Fibroblast of lung (primary cell): ENCODE measurements at places on chromosomes 4 and X. TPM values are rescaled to one million over a fixed set of nuclear protein-coding genes. Genes with fewer than 3 reads are reported as not detected.
A peak's percentile ranks its signal among the peaks of the same experiment; 100 is the strongest.

DNA sequence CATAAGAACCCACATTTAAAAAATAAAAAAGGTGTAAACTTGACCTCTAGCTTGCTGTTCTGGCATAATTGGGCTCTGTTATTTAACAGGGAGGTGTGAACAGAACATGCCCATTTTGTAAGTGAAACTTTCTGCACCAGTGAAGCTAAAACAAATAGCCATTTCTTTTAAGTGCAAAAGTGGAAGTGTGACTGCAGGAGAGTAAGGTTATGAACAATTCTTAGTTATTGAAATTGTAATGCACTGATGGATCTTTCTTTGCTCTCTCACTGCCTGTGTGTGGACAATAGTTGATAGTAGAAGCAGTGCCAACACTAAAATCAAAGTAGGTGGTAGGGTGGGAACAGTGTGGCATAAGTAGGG, 12.6 kb downstream of the P2RY10 start:
- H3K27ac ChIP-seq, result no peak overlapping the region
- H3K36me3 ChIP-seq, result no peaks in the 10 kb centered on the region
- no peaks in the 10 kb centered on the region for H3K4me1 ChIP-seq
- H3K4me3 ChIP-seq, result no peak overlapping the region
- no peaks in the 10 kb centered on the region for H3K27me3 ChIP-seq
- no peak for DNase-seq

DNA sequence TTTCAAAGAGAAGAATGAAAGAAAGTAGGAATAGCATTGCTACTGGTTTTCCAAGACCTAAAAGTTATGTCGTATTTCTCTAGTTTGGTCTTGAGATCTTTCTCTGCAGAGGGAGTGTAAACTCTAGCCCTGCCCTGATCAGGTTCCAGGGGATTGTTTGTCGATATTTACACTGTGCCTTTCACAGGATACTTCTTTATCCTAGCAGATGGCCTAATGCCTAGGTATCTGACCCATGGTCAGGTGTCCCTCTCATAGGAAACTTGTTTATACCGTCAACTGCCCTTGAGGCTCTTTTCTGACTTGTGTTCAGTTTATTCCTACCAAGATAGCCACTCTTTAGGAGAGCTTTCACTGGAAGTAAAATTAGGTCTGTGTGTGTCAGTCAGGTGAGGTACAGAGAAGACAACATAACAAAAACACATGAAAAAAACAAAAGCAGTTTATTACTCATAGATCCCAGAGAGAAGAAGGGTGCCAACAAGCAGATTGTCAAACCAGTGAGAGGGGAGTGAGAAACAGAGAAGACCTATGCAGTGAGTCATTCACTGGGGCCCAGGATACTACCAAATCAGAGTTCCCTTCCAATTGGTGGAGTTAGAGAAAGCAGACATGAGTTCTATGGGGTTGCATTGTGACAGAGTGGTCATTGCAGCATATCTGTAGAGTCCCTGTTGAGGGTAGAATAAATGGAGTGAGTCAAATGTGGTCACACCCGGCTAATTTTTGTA, 40.6 kb upstream of the THOC2 start:
- no peaks in the 10 kb centered on the region for H3K36me3 ChIP-seq
- H3K4me1 ChIP-seq, result no peaks in the 10 kb centered on the region
- no peak overlapping the region for H3K4me3 ChIP-seq
- no peaks in the 10 kb centered on the region for H3K27me3 ChIP-seq
- DNase-seq, result no peak

DNA sequence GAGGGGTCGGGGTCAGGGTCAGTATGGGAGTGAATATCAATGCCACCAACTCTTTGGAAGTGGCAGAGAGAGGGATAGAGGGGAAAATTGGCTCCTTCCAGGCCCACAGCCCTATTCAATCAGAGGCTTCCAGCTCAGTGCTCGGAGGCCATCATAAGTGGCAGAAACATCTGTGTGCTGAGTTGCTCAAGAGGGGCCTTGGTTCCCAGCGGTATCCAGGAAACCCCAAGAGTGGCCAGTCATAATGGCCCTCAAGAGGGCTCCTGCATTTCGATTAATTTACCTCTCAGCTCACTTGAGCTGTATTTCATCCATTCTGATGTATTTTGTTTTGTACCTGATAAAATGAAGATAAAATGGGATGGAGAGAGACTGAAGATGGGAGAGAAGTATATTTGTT, 154.3 kb upstream of the EOLA2 start:
- H3K27ac ChIP-seq, result no peak overlapping the region
- no peak overlapping the region for H3K4me3 ChIP-seq
- peaks cover 2% of the 10 kb centered on the region for H3K4me1 ChIP-seq
- no peaks in the 10 kb centered on the region for H3K36me3 ChIP-seq

- H3K27ac ChIP-seq, result no peak overlapping the region
- H3K4me3 ChIP-seq, result no peak overlapping the region
- peak; percentile 14 for DNase-seq
- H3K36me3 ChIP-seq, result no peaks in the 10 kb centered on the region
- H3K4me1 ChIP-seq, result no peaks in the 10 kb centered on the region
These were observed 2265.1 kb downstream of the PCDH7 start for GRCh38 chr4:32985256-32985655.

DNA sequence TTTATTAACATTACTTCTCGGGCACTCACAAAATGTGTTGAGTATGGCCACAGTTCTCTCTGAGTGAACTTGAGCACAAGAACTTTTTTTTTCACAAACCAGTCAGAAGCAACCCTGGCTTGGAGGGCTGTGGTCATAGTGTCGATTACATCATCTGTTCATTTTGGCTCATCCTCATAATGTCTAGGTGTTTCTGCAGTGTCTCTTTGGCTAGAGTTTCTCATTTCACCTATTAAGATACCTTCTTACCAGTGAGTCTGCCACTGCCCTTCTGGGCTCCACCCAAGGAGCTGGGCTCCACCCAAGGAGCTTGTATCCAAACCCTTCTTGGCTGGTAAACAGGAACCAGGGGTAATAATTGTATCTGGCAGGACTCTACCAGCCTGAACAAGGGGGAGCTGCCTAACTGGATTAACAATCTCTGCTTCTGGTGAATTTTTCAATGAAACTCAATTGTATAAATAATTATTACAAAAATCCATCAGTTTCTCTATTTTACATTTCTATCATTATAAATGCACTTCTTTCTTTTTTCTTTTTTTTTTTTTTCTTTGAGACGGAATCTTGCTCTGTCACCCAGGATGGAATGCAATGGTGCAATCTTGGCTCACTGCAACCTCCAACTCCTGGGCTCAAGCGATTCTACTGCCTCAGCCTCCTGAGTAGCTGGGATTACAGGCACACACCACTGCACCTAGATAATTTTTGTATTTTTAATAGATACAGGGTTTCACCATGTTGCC, 667.7 kb upstream of the SLIT2 start:
- H3K4me1 ChIP-seq, result no peaks in the 10 kb centered on the region
- H3K27me3 ChIP-seq, result no peaks in the 10 kb centered on the region
- H3K36me3 ChIP-seq, result no peaks in the 10 kb centered on the region
- no peak overlapping the region for H3K4me3 ChIP-seq

- peaks cover 5% of the 10 kb centered on the region for H3K4me1 ChIP-seq
- no peak overlapping the region for H3K27ac ChIP-seq
- H3K4me3 ChIP-seq, result no peak overlapping the region
- H3K36me3 ChIP-seq, result no peaks in the 10 kb centered on the region
- H3K27me3 ChIP-seq, result no peaks in the 10 kb centered on the region
These were observed 139.2 kb downstream of the PCDH18 start for GRCh38 chr4:137393044-137393443.

KIT gene
- 0.50 and 0.51 TPM in 2 replicates for total RNA-seq

- no peaks in the 10 kb centered on the region for H3K4me1 ChIP-seq
- H3K27me3 ChIP-seq, result no peaks in the 10 kb centered on the region
- peak overlapping the region; percentile 92 for H3K27ac ChIP-seq
- DNase-seq, result peak; percentile 57
- peak overlapping the region; percentile 95 for H3K4me3 ChIP-seq
These were observed 1.6 kb downstream of the KDM6A start for GRCh38 chrX:44874420-44875184.

DNA sequence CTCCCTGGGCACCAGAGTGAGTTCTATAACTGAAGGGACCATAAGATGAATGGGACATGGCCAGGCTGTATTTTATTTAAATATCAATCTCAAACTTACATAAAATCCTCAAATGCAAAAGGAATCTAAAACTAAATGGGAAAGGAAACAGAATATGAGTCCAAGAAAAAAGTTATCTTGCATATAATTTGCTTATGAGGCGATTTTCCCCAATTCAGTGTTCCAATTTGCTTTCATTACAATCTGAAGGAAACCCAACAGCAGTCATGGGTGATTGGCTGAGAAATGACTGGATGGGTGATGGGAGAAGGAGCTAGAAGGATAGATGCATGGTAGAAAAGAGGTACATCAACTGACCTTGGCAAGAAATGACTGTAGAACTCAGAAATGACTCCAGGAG, 511.3 kb upstream of the TENM3 start:
- no peak overlapping the region for H3K4me3 ChIP-seq
- no peaks in the 10 kb centered on the region for H3K27me3 ChIP-seq
- no peak overlapping the region for H3K27ac ChIP-seq

DNA sequence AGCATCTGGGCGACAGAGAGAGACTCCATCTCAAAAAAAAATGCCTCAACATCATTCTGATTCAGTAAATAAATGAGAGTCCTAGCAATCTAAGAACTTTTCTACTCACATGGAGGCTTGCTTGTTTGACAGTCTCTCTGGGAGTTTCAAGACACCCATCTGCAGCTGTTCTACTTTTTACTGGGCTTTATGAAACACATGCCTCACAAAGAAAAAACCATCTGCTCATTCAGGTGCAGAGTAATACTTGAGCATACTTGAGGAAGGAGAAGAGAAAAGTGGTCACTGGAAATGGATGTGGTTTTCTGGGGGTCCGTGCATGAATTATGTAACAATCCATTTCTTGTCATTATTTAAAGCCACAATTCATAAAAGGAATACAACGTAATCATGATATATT, 87.1 kb upstream of the DDX53 start:
- no peaks in the 10 kb centered on the region for H3K4me1 ChIP-seq
- H3K27me3 ChIP-seq, result no peaks in the 10 kb centered on the region
- H3K27ac ChIP-seq, result no peak overlapping the region
- no peaks in the 10 kb centered on the region for H3K36me3 ChIP-seq
- no peak overlapping the region for H3K4me3 ChIP-seq

DNA sequence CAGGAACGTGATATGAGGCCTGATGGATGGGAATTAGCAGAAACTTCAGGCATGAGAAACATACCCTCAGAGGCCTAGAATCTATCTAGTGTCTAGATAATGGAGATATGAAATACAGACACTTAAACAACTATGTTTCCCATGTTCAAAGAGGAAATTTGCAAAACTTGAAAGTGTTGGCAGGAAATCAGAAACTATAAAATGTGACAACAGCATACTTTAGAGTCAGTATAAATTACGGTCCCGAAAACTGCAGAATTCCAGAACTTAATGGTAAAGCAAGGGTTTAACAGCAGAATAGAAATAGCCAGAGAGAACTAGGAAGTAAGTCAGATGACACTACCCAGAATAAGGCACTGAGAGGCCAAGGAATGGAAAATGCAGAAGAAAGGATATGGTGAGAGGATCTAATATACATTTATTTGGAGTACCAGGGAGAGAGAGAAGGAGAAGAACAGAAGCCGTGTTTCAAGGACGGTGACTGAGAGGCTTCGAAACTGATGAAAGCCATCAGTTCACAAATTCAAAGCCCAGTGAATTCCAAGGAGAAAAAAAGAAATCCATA, 7.4 kb downstream of the HTT-AS start:
- peaks cover under 1% of the 10 kb centered on the region for H3K4me1 ChIP-seq
- peaks cover 4% of the 10 kb centered on the region for H3K27me3 ChIP-seq
- H3K27ac ChIP-seq, result no peak overlapping the region
- H3K36me3 ChIP-seq, result no peaks in the 10 kb centered on the region

- H3K4me1 ChIP-seq, result no peaks in the 10 kb centered on the region
- H3K4me3 ChIP-seq, result no peak overlapping the region
- H3K27ac ChIP-seq, result no peak overlapping the region
- DNase-seq, result no peak
- H3K27me3 ChIP-seq, result no peaks in the 10 kb centered on the region
These were observed 47.4 kb downstream of the WWC2 start for GRCh38 chr4:183146478-183146877.

DNA sequence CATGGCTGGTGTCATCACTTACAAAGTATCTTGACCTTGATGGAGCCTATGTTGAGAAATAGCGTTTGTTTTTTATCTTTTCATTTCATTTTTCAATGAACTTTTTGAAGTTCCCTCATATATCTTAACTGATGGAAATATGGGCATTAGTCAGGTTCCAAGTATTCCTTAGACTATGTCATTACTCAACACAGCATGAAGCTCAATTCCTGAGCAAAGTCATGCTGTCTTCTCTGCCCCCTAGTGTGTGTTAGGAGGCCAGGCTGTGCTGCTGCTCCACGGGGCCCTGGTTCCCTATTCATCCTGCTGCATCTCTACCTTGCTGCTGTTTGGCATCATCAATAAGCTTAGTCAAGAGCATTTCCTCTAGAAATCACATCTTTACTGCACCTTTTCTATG, 40.9 kb downstream of the GPR143 start:
- no peak overlapping the region for H3K4me3 ChIP-seq
- H3K36me3 ChIP-seq, result no peaks in the 10 kb centered on the region
- H3K4me1 ChIP-seq, result no peaks in the 10 kb centered on the region
- peak; percentile 15 for DNase-seq

PPP2R2C gene
- under 0.01 and 0.17 TPM in 2 replicates for total RNA-seq

ZAR1 gene
- total RNA-seq, result not detected in 2 replicates

DNA sequence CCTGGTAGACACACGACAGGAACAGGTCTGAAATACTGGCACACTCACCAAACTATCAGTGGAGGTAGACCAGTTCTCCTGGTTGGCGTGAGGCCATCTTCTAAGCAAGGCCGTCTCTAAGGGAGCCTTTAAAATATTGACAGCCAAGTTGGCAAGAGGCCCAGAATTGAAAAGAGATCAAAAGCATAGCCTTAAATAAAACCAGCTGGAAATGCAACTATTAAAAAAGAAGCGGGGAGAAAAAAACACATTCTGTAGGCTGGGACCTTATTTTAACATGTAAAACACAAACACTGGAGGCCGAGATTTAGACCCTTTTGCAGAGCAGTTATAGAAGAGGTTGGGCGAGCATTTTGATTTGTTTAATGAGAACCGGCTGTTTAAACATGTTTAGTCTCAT, 233.0 kb upstream of the CLNK start:
- no peak overlapping the region for H3K27ac ChIP-seq
- no peak overlapping the region for H3K4me3 ChIP-seq
- no peaks in the 10 kb centered on the region for H3K27me3 ChIP-seq
- no peaks in the 10 kb centered on the region for H3K4me1 ChIP-seq
- H3K36me3 ChIP-seq, result no peaks in the 10 kb centered on the region

MGST2 gene
- 4.6 and 5.3 TPM in 2 replicates for total RNA-seq

GRCh38 chr4:23710298-23710697, 179.5 kb downstream of the PPARGC1A start:
- DNase-seq, result no peak
- no peaks in the 10 kb centered on the region for H3K4me1 ChIP-seq
- no peak overlapping the region for H3K4me3 ChIP-seq
- H3K36me3 ChIP-seq, result no peaks in the 10 kb centered on the region
- no peaks in the 10 kb centered on the region for H3K27me3 ChIP-seq
- H3K27ac ChIP-seq, result no peak overlapping the region
